Effector memory CD4-positive, alpha-beta T cell (primary cell): ENCODE measurements at places on chromosomes 4 and X.
A peak's percentile ranks its signal among the peaks of the same experiment; 100 is the strongest.

DNA sequence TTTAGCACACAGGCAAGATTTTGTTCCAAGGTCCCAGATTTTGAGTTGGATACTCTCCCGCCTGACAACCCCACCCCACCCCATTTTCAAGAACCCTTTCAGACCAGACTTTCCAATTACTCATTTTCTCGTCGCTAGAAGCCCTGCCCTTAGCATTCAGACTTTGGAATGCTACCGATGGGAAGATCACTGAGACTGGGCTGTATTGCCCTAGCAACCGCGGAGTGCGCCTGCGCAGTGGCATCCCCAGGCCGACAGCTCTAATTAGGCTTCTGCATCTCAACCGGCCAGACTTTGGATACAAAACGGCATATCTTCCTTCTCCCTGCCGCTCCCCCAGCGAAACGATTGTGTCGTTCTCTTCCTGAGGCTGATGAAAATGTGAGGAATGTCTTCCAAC lies 3.4 kb downstream of the MAGEE2 start:
- DNase-seq = no peak

DNA sequence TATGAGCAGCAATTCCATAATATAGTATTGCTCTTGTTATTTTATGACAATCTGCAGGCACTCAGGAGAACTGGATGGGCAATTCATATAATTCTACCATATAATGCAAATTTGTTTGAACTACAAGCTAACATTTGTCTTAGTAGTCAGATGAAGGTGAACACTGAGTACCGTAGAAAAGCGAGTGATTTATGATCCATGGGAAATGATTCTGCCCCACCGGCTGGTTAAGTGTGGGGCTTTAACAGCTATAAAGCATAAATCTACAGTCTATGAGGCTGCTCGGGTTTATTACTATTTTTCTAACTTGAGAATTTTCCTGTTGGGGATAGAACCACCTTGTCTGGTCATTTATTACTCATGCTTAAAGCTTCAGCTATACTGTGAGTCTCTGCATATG lies 275.5 kb downstream of the PCDH10 start:
- DNase-seq = no peak

- no peak for DNase-seq
Observed at GRCh38 chr4:69726971-69727370, 33.4 kb downstream of the SULT1B1 start.

GRCh38 chr4:104475652-104476051 lies 19.0 kb downstream of the CXXC4 start:
- no peak for DNase-seq

DNA sequence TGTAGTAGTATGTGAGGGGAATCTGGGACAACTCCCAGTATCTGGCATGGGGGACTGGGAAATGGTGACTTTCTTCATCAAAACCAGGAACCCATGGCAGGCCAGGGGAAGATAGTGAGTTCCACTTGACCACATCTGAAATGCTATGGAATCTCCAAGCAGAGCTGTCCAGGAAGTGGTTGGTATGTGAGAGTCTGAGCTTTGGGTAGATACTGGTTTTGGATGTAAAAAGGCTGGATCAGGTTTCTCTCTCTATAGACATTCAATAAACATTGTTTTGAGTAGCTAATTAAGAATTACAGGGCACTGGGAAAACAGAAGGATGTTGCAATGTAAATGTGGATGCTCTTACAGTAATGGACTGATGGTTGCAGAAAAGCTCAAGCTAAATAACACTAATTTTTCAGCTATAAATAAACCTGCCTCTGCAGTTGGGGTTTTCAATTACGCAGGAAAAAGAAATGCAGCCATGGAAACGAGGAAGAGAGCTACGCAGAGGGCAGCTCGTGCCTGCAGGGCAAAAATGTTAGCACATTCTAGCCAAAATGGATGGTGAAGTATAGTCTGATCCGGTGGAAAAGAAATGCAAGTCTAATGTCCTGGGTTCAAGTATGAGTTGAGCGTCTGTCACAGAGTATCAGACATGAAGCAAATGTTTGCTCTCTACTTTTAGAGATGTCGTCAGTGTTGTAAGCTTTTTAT lies 13.4 kb upstream of the CHRNA9 start:
- DNase-seq = no peak

DNA sequence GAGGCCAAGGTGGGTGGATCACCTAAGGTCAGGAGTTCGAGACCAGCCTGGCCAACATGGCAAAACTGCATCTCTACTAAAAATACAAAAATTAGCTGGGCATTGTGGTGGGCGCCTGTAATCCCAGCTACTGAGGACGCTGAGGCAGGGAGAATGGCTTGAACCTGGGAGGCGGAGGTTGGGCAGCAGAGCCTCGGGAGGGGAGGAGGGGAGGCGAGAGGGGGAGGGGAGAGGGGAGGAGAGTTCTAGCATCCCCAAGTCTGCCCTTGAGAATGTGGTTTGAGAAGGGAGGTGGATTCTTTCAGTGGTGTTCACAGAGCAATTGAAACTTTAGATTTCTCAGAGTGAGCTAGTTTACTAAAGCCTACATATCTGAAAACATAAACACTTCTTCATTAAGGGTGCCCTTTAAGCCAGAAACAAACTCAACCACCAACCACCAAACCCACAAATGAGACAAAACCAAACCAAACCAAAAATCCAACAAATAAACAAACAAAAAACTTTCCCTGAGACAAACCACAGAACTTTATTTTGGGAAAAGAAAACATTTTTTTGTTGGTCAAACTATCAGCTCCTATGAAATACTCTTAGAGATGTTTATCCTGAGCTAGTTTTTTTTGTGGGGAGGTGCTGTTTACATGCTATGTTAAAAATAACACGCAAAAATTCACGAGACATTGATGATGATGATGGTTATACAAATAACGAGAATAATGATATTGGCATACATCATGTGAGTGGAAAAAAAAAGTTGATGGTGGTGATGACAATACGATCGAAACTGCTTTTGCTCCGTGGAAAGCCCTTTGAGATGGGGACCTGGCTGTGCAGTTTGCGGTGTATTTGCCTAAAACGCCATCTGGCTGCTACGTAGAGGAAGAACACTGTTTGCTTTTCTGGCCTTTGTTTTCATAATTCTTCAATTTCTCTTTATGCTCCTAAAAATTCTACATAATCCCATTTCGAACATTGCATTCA lies 98.2 kb upstream of the PRKX start:
- DNase-seq = peak; percentile 17

DNA sequence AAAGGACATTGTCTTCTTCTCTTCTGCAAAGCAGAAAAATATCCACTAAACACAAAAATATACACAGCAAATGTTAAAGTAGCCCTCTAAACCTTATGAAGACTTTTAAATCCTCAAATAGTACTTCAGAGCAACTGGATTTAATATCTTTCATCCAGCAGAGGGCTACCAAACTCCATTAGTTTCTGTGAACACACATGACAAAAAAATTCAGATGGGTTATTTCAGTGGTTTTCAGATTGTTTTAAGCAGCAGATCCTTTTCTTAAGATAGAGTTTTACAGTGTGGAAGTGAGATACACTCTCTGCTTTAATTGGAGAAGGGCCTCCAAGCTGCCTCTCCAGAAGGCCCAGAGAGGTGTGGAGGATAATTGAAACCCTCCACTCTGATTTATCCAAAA lies 56.7 kb downstream of the ANK2 start:
- DNase-seq = no peak

DNA sequence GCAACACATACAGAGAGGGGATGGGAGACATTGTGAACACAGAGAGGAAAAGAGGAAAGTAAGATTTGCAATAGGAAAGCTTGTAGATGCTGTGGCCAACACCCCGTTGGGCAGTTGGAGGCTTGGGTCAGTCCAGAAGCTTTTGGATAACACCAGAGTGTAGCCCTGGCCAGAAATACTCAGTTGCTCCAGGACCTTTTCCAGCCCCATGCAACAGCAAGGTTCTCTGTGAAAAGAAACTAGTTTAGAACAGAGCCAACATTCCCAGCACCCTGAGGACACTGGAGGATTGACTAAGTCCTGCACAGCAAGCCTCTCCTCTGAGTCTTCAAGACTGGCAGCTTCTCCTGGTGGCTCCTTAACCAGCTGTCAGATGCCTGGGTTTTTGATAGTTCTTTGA lies 27.9 kb upstream of the NAF1 start:
- no peak for DNase-seq

GRCh38 chrX:2262668-2263055 lies 238.1 kb downstream of the DHRSX start:
- DNase-seq = no peak

DNA sequence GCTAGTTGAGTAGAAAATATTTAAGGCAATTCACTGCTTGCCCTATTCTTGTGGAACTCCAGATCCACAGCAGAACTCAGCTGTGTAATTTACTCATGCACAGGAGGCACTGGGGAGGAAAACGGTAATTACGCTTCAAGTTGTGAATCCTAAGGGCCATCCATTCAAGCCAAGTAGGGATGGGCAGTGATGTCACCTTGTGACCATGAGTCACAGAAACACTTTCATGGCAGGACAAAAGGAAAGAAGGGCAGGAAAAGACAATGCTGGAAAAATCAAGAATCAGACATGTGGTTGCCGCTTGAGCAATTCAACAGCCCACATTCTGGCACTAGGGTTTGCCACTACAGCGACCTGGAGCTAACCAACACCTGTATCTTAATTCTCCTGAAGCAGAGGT lies 1.4 kb downstream of the PAQR3 start:
- no peak for DNase-seq

DNA sequence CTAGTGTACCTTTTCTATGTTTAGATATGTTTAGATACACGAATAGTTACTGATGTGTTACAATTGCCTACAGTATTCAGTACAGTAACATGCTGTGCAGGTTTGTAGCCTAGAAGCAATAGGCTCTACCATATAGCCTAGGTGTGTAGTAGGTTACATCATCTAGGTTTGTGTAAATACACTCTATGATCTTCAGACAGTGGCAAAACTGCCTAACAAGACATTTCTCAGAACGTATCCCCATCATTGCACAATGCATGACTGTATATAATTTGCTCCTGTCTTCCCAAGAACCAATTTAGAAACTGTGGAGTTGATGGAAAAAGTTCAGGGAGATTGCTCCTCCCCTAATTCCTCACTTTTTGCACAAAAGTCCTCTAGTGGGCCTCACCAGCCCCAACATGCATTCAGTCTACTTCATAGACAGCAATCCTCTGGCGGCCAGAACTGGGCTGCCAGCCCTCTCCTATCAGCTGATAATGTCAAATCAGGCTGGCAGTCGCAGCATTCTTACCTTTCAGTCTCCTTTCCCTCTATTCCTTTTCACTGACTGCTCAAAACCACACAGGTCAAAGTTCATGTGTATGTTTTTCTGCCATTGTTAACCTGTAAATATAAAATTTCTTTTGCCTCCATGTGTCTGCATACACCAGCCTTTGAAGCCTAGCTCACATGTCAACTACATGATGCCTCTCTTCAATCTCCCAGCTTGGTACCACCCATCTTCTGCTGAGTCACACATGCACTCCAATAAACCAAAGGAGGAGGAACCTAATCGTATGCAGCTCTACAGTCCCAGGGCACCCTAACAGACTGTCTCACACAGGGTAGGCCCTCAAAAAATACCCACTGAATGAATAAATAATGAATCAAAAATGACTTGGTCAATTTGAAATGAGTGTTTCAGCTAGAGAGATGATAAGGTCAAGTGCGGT lies 32.0 kb downstream of the BCLAF3 start:
- DNase-seq = no peak

DNA sequence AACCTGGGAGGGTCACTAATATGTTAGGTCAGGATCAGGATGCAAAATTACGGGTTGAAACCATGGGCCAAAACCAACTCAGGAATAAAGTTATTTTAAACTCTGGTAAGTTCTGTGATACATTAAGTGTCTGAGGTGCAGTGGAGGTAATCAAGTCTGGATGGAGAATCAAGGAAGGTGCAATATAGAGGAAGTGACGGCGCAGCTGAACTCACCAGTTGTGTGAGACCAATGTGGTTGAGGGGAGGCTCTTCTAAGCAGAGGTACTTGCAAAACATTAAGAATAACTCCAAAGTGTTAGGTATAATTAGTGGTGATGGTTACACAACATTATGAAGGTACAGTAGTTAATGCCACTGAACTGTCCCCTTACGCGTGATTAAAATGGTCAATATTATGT lies 19.7 kb downstream of the GAB3 start:
- DNase-seq = no peak

- no peak for DNase-seq
Observed at GRCh38 chrX:110568441-110568840, 209.8 kb downstream of the RTL9 start.

- DNase-seq = no peak
Observed at GRCh38 chr4:53098681-53099121, 236.6 kb downstream of the RASL11B start.

GRCh38 chr4:128810331-128810870 lies 901 bp downstream of the JADE1 start:
- no peak for DNase-seq

DNA sequence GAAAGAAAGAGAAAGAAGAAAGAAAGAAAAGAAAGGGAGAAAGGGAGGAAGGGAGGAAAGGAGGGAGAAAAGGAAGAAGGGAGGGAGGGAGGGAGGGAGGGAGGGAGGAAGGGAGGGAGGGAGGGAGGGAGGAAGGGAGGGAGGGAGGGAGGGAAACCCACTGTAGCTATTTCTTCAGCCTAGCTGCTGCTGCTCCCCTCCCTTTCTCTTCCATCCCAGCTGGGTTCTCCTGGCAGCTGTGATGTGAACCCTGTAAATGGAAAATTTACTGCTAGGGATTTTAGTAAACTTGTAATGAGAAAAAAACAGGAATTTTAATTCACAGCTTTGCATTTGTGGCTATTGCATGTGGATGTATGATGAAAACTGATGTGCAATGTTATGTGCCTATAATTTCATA lies 8.0 kb downstream of the NR0B1 start:
- DNase-seq = no peak

- DNase-seq = no peak
Observed at GRCh38 chr4:74619931-74620702, 174.2 kb downstream of the BTC start.

DNA sequence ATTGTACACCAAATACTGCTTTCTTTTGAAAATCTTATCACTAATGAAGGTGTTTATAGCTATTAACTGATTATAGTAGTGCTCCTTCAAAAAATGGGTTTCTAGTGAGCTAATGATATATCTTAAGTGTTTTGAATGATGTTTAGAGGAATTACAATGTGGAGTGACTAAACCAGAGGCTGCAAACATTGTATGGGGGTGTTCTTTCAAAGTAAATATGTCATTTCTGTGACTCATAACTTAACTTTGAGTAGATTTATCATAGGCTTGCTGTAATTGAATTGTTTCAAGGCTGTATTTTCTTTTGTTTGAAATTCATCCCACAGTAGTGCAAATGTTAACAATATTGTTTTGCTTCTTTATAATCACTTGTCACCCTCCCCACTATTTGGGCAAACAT lies 141.6 kb downstream of the IL1RAPL2 start:
- DNase-seq = no peak

DNA sequence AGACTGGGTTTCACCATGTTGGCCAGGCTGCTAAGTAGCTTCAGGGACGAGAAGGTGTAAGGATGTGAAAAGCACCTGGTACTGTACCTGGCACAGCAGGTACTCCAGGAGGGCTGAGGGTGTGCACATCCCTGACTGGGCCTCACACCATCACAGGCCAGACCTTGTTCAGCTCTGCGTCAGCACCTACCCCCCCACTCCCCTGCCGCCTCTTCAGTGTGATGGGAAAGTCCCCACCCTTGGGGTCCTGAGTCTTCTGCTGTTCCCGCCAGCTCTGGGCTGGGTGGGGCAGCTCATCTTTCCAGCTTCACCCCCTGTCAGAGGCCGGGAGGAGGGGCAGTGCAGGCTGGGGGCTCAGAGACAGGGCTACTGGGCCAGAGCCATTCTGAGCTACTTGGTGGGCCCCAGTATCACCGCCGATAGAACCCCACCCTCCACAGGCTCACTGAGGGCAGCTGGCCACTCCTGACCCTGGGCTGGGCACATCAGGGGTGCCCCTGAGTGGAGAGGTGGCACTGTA lies 6.7 kb upstream of the SH3BP2 start:
- DNase-seq = peak; percentile 53
